ENCODE measurements at places on chromosomes 7 and 10. TPM values are rescaled to one million over a fixed set of nuclear protein-coding genes. Genes with fewer than 3 reads are reported as not detected.

GRCh38 chr7:3538041-3538440 is 237.0 kb downstream of the SDK1 start:
- H3K4me3 ChIP-seq: no peak overlapping the region
- H3K36me3 ChIP-seq: no peaks in the 10 kb centered on the region
- H3K4me1 ChIP-seq: no peaks in the 10 kb centered on the region
- H3K27me3 ChIP-seq: no peaks in the 10 kb centered on the region
- DNase-seq: no peak

GRCh38 chr10:62336404-62336803 is 37.8 kb upstream of the ZNF365 start:
- H3K4me1 ChIP-seq: no peaks in the 10 kb centered on the region
- H3K27ac ChIP-seq: no peak overlapping the region
- no peaks in the 10 kb centered on the region for H3K36me3 ChIP-seq
- no peaks in the 10 kb centered on the region for H3K27me3 ChIP-seq
- H3K4me3 ChIP-seq: no peak overlapping the region
- DNase-seq: no peak

GRCh38 chr10:79241990-79242619 is 105.2 kb upstream of the PPIF start:
- no peaks in the 10 kb centered on the region for H3K27me3 ChIP-seq
- no peak for DNase-seq
- H3K4me1 ChIP-seq: no peaks in the 10 kb centered on the region
- peaks cover 11% of the 10 kb centered on the region for H3K36me3 ChIP-seq

AQP1 gene
- not detected for polyA plus RNA-seq

DNA sequence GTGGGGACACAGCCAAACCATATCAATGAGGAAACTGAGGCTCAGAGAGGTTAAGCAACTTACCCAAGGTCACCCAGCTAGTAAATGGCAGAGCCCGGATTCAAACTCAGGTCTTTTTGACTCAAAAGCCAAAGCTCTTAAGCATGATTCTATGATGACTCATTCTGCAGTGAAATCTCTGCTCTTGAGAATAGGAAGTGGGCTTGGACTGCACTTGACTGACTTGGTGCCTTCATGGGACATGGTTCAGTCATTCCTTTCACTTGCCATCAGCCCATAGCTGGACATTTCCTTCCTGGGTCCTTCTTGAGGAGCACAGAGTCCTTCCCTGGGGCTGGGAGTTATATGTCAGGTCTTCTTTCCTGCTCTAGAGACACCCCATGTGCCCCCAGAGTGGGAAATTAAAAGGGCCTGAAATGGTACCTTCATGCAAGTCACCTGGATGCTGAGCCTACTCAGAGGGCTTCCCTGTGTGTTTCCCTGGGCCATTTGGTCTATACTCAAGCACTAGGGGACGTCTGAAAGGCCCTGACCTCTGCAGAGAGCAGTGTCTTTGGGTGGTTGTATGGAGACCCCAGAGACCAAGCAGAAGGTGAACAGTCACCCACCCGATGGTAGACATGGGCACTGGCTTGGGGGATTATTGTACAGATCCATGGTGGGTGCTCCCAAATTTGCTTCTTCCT is 62.4 kb upstream of the SDK1 start:
- peaks cover 3% of the 10 kb centered on the region for H3K4me1 ChIP-seq
- H3K36me3 ChIP-seq: no peaks in the 10 kb centered on the region
- H3K27me3 ChIP-seq: 0 out of 2 replicates have a peak, but pooled peaks cover under 1% of the 10 kb centered on the region
- H3K4me3 ChIP-seq: no peak overlapping the region

- DNase-seq: peak; percentile 9
- H3K4me3 ChIP-seq: no peak overlapping the region
- H3K27ac ChIP-seq: no peak overlapping the region
- H3K27me3 ChIP-seq: no peaks in the 10 kb centered on the region
- H3K4me1 ChIP-seq: 0 out of 2 replicates have a peak, but pooled peaks cover 4% of the 10 kb centered on the region
- no peaks in the 10 kb centered on the region for H3K36me3 ChIP-seq
Measured at GRCh38 chr10:70699659-70700174, 27.4 kb downstream of the ADAMTS14 start.

DNA sequence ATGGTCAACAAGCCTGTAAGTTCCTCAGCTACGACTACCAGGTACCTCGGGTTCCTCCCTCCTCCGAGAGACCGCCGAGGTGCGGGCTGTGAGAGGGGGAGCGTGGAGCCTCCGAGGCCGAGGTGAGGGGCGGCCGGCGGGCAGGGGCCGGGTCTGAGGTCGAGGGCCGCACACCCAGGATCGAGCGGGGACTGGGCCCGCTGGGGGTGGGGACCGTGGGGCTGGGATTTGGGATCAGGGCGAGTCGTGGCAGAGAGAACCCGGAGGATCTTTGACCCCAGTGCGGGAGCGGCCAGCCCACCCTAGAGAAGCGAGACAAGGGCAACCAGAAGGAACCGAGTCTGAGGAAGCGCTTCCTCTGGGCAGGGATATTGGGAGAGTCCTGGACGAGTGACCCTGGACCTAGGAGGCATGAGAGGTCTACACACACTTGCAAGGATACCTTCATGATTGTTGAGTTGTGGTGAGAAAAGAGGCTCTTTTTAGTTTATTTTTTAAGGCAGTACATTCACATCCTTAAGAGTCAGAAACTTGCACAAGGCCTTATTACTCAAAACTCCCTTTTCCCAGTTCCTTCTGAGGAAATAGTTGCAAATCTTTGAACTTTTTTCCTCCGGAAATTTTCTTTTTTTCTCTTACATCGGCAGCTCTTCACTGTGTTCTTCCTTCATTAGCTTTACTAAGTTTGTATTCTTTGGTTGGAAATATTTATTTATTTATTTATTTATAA is 395 bp downstream of the ZNF487 start:
- H3K36me3 ChIP-seq: no peaks in the 10 kb centered on the region
- H3K4me3 ChIP-seq: peak overlapping the region; percentile 63
- H3K27me3 ChIP-seq: no peaks in the 10 kb centered on the region
- DNase-seq: no peak

DNA sequence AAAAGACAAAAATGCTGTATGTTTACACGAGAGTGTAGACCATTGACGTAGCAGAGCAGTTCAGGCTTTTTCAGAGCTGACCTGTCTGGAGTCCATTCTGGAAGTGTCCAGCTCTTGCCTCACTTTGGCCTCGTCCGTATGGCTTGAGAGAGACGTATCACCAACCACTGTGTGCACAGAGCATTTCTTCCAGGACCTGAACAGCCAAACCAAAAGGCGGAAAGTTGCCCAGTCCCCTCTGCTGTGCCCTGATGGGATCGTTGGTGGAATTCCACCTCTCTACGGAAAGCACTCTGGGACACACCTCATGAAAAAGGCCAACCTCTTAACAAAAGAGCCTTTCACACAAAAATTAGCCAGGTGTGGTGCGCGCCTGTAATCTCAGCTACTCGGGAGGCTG is 184.7 kb upstream of the SH2B2 start:
- no peak overlapping the region for H3K27ac ChIP-seq
- peaks cover 15% of the 10 kb centered on the region for H3K4me1 ChIP-seq
- H3K27me3 ChIP-seq: no peaks in the 10 kb centered on the region
- DNase-seq: no peak
- peaks cover 60% of the 10 kb centered on the region for H3K36me3 ChIP-seq

SEMA3C gene
- polyA plus RNA-seq: 0.08 TPM

- H3K36me3 ChIP-seq: no peaks in the 10 kb centered on the region
- H3K4me1 ChIP-seq: no peaks in the 10 kb centered on the region
- H3K4me3 ChIP-seq: no peak overlapping the region
- H3K27me3 ChIP-seq: 0 out of 2 replicates have a peak, but pooled peaks cover 4% of the 10 kb centered on the region
Measured at GRCh38 chr10:44045020-44045419, 339.9 kb downstream of the CXCL12 start.

FAM25C gene
- polyA plus RNA-seq: not detected

PON3 gene
- polyA plus RNA-seq: 37.8 TPM

GRCh38 chr7:134991469-134992339 is 5.4 kb downstream of the AGBL3 start:
- H3K27me3 ChIP-seq: no peaks in the 10 kb centered on the region
- H3K4me3 ChIP-seq: no peak overlapping the region
- H3K4me1 ChIP-seq: peaks cover 83% of the 10 kb centered on the region
- DNase-seq: peak; percentile 93

HOXA5 gene
- polyA plus RNA-seq: 3.6 TPM

GRCh38 chr10:12899546-12899945 is 102.0 kb downstream of the CCDC3 start:
- no peaks in the 10 kb centered on the region for H3K4me1 ChIP-seq
- H3K27ac ChIP-seq: no peak overlapping the region
- no peaks in the 10 kb centered on the region for H3K27me3 ChIP-seq
- DNase-seq: no peak

- no peak overlapping the region for H3K27ac ChIP-seq
- H3K36me3 ChIP-seq: no peaks in the 10 kb centered on the region
- no peak overlapping the region for H3K4me3 ChIP-seq
- no peaks in the 10 kb centered on the region for H3K4me1 ChIP-seq
- no peak for DNase-seq
- H3K27me3 ChIP-seq: peaks cover 37% of the 10 kb centered on the region
Measured at GRCh38 chr7:157693071-157693520, 356.3 kb downstream of the DNAJB6 start.

ASZ1 gene
- polyA plus RNA-seq: not detected

GRCh38 chr10:44749151-44749550 is 162.0 kb upstream of the TMEM72 start:
- no peak overlapping the region for H3K27ac ChIP-seq
- peaks cover 4% of the 10 kb centered on the region for H3K4me1 ChIP-seq
- peaks cover 3% of the 10 kb centered on the region for H3K27me3 ChIP-seq

CLRN3 gene
- polyA plus RNA-seq: not detected

DNA sequence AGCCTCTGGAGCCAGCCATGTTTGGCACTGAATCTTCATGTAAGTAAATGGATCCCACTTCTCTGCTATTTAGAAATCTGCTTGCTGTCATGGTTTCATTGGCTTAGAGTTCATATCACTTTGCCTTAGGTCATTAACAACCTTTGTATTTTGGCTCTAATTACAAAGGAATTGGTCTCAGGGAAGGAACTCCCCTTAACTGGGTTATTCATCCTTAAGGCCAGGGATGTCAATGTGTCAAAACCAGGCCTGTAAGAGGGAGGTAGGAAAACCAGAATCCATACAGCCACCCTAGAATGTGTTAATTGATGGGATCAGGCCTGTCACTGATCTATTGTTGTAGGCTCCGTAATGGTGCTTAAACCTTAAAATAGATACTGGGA is 67.3 kb downstream of the ST7 start:
- no peak for DNase-seq
- no peaks in the 10 kb centered on the region for H3K27me3 ChIP-seq
- no peaks in the 10 kb centered on the region for H3K4me1 ChIP-seq
- no peak overlapping the region for H3K4me3 ChIP-seq

- no peak for DNase-seq
- H3K27ac ChIP-seq: no peak overlapping the region
- H3K4me1 ChIP-seq: no peaks in the 10 kb centered on the region
- no peaks in the 10 kb centered on the region for H3K27me3 ChIP-seq
- peaks cover 17% of the 10 kb centered on the region for H3K36me3 ChIP-seq
Measured at GRCh38 chr10:79250259-79250658, 97.0 kb upstream of the PPIF start.

All from HepG2 (cell line).